Left cardiac atrium (tissue), 4 donors: ENCODE measurements at places on chromosomes 1 and 21. TPM values are rescaled to one million over a fixed set of nuclear protein-coding genes. Genes with fewer than 3 reads are reported as not detected.
A peak's percentile ranks its signal among the peaks of the same experiment; 100 is the strongest.

GRCh38 chr1:208101661-208102431 is 142.3 kb downstream of the PLXNA2 start:
- DNase-seq, result peak; percentile 64

- DNase-seq, result no peak
Measured at GRCh38 chr1:7326366-7326765, 444.7 kb upstream of the VAMP3 start.

GRCh38 chr1:28792644-28793121 is 19.3 kb upstream of the OPRD1 start:
- no peak for DNase-seq

DNA sequence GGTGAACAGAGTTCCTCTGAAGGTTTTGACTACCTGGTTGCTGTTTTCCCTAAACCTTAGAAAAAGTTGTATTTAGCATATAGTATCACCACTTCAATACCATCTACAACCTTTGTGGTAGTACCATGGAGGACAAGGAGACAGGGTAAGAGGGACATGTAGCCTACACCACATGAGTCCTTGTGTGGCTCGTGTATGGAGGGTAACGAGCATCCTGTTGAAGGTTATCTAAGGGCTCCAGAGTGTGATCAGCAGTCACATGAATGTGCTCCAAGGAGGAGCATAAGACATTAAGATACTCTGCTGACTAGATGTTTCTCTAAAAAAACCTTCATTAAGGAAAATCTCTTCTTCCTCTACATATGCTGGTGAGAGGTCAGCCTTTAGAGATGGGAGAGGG is 67.3 kb downstream of the VCAM1 start:
- no peak for DNase-seq

GRCh38 chr1:59685101-59685500 is 129.6 kb upstream of the HOOK1 start:
- DNase-seq, result no peak

DNA sequence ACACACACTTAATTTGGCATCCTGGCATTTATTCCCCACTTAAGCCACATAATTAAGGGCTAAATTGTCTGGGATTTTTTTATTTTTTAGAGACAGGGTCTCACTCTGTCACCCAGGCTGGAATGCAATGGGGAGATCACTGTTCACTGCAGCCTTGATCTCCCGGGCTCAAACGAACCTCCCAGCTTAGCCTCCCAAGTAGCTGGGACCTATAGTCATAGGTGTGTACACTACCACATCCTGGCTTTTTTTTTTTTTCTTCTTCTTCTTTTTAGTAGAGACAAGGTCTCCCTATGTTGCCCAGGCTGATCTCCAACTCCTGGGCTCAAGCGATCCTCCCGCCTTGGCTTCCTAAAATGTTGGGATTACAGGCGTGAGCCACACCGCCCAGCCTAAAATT is 24.2 kb downstream of the ZZZ3 start:
- DNase-seq, result no peak

The AMPD1 gene
- total RNA-seq, result not detected

The GSTM4 gene
- 27.5 TPM for total RNA-seq

The GRHL3 gene
- not detected for total RNA-seq
